ENCODE measurements at places on chromosomes 2 and 18. TPM values are rescaled to one million over a fixed set of nuclear protein-coding genes. Genes with fewer than 3 reads are reported as not detected.
A peak's percentile ranks its signal among the peaks of the same experiment; 100 is the strongest.

- DNase-seq = no peak
Observed at GRCh38 chr2:58047373-58047935, 848 bp downstream of the VRK2 start.

GRCh38 chr2:72388263-72388662 lies 240.6 kb upstream of the CYP26B1 start:
- DNase-seq = no peak

DNA sequence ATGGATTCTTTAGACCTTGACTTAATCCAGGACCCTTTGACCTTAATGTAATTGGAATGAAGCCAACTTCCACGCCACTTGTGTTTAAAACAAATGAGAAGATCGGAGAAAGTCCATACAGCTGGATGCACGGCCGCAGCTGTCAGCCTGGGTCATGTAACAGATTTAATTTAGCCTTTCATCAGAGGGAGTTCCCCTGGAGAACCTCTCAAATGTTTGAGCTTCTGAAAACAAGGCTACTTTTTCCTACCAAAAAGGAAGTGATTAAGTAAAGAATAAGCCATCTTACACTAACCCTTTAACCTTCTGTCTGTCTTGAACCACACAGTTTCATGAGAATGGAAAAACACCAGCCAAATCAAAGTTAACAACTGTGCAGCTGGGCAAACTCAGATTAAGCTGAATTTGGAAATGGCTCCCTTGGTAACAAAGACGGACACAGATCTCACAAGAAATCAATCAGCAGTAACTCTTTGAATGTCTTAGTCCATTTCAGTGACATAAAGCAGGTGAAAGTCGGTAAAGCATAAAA lies 103.6 kb downstream of the DOCK10 start:
- no peak for DNase-seq

GRCh38 chr2:81672923-81673322 lies 1368.4 kb upstream of the LRRTM1 start:
- DNase-seq = no peak

MBD5 gene
- polyA plus RNA-seq = 20.4 TPM

SLC5A6 gene
- polyA plus RNA-seq = 33.7 TPM

- no peak for DNase-seq
Observed at GRCh38 chr2:96333708-96334107, 1.9 kb upstream of the NCAPH start.

TMEM127 gene
- polyA plus RNA-seq = 115 TPM

DNA sequence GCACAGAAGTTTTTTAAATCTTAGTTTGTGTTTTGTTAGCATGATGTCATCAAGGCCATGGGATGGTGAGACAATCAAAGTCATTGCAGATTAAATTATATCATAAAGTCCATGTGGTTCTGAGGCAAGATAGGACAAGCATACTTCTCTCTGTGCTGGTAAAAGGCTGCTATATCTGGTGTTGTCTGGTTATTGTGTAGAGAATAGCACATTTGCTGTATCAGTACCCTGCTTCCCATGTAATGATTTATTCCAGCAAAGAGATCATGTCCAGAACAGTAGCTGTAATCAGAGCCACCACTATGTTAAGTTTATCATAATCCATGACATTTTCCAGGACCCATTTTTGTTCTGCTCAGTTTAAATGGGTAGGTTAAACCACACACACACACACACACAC lies 123.0 kb downstream of the TTC27 start:
- DNase-seq = no peak

DNA sequence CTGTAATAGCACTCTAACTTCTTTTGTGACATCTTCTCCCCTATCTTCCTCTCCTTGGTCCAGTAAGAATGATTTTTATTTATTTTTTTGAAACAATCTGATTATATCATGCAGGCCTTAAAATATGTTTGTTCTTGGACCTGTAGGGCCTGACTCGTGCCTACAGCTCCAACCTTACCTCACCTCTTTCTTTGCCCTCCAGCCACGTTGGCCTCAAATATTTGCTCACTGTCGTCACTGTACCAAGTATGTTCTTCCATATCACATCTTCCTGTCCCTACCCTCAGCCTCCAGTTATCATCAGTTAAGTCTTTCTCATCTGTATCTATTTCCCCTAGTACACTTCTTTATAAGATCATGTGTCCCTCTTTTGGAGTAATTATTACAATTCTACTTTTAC lies 125.5 kb downstream of the CDH7 start:
- no peak for DNase-seq

DNA sequence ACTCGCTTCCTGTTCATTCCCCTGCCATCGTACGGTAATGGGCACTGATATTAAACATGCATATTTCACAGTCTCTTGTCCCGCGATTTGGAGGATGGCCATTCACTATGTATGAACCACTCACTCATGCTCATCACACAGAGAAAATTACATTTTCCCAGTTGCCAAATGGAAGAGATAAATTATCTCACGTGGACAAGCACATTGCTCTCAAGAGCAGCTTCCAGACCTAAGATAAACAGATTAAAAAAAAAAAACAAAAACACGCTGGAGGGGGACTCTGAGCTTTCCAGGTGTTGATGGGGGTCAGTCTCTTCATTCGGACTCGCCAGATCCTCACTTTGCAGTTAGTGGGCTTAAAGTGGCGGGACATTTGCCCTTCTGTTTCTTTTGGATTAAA lies 1.7 kb upstream of the MAPK4 start:
- no peak for DNase-seq

DNA sequence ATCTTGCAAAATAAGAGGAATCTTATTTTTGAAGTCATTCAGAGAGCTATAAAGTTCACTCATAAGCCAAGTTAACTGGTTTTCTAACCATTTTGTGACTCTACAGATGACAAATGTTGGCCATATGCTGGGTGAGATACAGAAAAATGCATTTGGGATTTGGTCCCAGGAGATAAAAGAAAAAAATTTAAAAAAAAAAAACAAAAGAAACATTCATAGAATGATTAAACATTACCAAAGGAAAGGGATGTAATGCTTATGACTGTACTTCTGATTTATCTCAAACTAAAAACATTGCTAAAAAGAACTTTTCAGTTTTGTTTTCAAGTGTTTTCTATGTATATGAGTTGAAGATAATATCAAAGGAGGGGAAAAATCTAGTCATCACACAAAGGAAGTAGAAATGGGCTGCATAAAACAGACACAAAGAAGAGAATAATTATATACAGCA lies 43.1 kb downstream of the PELI1 start:
- DNase-seq = peak; percentile 8

FOXD4L1 gene
- polyA plus RNA-seq = 0.02 TPM

COL6A3 gene
- 522 TPM for polyA plus RNA-seq

GRCh38 chr18:75869162-75869561 lies 441.7 kb upstream of the SMIM21 start:
- DNase-seq = no peak
